GM18507 (cell line): ENCODE measurements at places on chromosomes 1 and 21.

GRCh38 chr1:212698467-212699103 is 1.1 kb downstream of the BATF3 start:
- no peak for DNase-seq

DNA sequence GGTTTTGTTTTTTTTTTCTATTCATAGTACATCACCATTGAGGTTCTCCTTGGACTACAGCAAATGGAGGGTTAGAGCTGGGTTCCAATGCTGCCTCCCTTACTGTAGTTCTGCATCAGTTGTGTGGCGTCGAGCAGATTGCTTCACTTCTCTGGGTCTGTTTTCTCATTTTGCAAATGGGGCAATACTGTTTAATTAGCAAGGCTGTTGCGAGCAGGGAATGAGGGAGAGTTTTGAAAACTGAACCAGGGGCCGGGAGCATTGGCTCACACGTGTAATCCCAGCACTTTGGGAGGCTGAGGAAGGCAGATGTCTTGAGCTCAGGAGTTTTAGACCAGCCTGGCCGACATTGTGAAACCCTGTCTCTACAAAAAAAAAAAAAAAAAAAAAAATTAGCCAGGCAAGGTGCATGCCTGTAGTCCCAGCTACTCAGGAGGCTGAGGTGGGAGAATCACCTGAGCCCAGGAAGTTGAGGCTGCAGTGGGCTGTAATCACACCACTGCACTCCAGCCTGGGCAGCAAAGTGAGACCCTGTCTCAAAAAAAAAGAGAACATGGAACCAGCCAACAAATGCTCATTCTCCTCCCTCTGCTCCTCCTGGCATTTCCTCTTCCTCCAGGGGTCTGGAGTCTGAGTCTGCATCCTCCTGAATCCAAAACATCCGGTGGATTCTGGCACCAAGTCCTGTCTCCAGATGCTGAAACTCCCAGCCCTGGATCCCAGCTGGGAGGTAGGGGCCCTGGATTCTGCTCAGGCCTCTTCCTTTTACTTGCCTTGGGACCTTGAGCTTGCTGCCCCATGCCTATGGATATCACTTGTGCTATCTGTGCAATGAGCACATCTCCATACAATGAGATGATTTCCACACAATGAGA is 3.7 kb upstream of the PLOD1 start:
- no peak for DNase-seq

DNA sequence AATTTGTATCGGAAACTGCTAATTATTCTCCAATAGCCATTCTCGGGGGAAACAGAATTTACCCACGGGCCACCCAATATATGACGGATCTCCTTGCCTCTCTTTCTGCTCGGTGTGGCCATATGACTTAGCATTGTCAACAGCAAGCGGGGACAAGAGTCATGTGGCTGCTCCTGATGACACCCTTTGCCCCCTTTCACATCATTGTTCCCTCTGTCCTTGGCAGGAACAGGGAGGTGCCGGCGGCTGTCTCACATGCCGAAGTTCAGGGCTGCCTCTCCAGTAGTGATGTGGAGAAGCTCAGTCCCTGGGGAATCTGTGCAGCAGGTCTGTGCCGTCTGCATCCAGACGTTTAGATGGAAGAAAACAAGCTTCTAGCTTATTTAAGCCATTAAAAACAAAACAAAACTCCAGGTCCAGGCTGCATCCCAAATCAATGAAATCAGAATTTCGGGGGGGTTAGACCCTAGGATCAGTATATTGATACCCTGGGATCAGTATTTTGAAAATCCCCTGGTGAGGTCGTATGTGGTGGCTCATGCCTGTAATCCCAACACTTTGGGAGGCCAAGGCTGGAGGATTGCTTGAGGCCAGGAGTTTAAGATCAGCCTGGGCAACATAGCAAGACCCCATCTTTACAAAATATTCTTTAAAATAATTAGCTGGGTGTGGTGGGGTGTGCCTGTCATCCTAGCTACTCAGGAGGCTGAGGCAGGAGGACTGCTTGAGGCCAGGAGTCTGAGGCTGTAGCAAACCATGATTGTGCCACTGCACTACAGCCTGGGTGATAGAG is 10.8 kb downstream of the MYOM3 start:
- no peak for DNase-seq

- no peak for DNase-seq
These were observed 15.9 kb downstream of the PEA15 start for GRCh38 chr1:160221089-160221488.

GRCh38 chr1:100750005-100750885 is 30.7 kb downstream of the VCAM1 start:
- DNase-seq = no peak

- no peak for DNase-seq
These were observed 388.5 kb upstream of the C1orf87 start for GRCh38 chr1:60461925-60462595.
